Activated naive CD8-positive, alpha-beta T cell treated with anti-CD3 and anti-CD28 coated beads, Interleukin-2, amount 50 U/mL, for 24 hours (primary cell): ENCODE measurements at places on chromosomes 1 and 21.
A peak's percentile ranks its signal among the peaks of the same experiment; 100 is the strongest.

GRCh38 chr1:145980457-145980994 is 15.9 kb downstream of the TXNIP start:
- no peak for DNase-seq

GRCh38 chr1:3174487-3175247 is 105.7 kb downstream of the PRDM16 start:
- DNase-seq: no peak

DNA sequence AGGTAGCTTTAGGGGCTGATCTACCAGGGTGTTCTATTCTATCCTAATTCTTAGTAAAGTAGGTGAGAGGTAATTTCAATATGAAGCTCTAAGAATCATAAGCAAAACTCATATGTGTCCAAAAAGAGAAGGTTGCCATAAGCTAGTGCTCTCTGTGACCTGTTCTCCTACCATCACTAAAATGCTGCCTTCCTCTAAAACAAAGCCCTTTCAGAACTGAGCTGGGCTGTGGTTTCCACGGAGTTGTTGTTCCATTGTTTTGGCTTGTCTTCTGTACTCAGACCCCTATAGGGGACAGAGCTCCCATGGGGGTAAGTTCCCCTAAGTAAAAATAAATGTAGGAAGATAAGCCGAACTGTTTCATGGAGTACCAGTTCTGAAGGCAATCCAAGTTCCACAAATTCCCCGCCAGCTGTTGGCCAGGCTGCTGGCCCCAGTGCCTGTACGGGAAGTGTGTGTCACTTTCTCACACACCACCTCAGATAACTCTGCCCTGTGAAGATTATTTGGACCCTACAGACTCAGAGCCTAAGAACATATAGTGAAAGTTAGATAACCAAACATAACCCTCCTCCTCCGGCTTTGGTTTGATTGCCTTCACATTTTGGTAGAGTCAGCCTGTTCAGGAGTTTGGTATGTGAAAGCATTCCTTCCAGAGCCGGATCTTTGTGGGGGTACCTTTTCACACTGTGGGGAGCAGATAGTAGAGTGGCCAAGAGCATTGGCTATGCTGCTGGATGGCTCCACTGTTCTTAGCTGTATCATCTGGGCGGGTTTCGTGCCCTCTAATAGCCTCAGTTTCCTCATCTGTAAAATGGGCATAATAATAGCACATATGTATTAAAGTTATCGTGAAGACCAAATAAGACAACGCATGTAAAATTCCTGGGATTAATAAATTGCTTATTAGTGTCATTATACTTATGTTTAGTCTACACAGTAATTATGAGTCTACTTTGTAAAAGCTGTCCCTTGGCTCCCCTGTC is 10.8 kb downstream of the DPT start:
- no peak for DNase-seq

DNA sequence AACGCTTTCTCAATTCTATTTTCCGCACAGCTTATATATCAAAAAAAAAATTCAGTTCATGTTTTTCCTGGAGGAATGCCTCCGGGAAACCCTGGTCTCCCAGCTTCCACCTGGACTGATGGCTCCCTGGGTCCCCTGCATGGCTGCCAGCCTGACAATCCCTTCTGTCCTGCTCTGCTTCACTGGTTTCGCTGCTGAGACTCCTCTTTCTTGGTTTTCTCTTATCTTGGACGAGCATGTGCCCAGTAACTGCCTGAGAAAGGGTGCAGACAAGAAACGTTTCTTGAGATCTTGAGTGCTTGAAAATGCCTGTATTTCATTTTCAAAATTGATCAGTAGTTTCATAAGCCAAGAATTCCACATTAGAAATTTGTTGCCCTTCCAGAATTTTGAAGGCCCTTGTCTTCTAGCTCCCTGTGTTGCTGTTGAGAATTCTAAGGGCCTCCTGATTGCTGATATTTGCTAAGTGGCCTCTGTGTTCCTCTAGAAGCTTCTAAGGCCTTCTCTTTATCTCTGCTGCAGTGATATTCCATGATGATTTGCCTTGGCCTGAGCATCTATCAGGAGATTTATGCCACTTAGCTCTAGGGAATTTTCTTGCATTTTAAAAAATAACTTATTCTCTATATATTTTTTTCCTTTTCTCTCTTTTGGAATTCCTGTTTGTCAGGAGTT is 44.7 kb downstream of the ETS2 start:
- no peak for DNase-seq

DNA sequence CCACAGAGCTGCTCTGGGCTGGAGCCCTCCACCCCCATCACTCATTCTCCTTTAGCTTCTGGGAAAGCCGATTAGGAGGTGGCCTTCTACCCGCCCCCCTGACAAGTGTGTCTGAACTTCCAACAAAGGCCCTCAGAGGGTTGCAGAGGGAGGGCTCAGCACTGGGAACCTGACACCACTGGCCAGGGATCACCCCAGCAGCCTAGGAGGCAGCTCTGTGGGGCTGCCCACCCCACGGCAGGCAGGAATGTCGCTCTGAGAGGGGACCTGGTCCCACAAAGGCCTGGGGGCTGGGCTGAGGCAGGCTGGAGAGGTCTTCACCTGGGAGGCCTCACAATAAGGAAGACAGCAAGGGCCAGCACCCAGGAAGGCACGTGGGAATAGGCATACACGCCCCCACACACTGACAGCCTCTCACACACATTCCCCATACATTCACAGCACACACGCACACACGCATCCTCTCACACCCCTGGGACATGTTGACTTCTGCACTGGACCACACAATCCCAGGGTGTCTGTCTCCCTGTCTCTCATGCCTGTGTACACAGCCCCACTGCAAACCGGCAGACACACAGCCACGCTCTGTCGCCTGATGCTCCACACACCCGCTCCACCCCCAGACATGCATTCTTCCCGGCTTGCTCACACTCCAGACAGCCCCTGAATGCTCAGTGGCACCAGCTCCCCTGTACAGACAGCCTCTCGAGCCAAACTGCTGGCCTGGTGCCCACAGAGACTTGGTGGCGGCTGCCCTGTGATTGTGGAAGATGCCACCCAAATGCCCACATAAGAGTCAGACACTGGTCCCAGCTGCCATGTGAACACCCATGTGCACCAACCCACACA is 30.7 kb downstream of the DMBX1 start:
- no peak for DNase-seq

- peak; percentile 53 for DNase-seq
Measured at GRCh38 chr1:9909234-9910046, 629 bp downstream of the CTNNBIP1 start.

- DNase-seq: no peak
Measured at GRCh38 chr1:8312235-8313218, 5.4 kb upstream of the SLC45A1 start.

DNA sequence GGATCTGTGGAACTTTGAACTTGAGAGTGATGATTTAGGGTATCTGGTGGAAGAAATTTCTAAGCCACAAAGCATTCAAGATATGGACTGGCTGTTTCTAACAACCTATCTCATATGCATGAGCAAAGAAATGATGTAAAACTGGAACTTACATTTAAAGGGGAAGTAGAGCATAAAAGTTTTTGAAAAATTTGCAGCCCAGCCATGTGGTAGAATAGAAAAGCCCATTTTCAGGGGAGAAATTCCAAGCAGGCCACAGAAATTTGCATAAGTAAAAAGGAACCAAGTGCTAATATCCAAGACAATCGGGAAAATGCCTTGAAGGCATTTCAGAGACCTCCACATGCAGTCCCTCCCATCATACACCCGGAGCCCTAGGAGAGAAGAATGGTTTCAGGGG is 15.7 kb downstream of the RIIAD1 start:
- no peak for DNase-seq

- no peak for DNase-seq
Measured at GRCh38 chr1:203331224-203331623, 19.7 kb downstream of the FMOD start.

GRCh38 chr1:99227056-99227897 is 37.0 kb upstream of the PLPPR4 start:
- DNase-seq: no peak

- DNase-seq: no peak
Measured at GRCh38 chr21:33208534-33208933, 21.2 kb upstream of the IFNAR2 start.

- no peak for DNase-seq
Measured at GRCh38 chr1:176626572-176627061, 163.6 kb downstream of the PAPPA2 start.

DNA sequence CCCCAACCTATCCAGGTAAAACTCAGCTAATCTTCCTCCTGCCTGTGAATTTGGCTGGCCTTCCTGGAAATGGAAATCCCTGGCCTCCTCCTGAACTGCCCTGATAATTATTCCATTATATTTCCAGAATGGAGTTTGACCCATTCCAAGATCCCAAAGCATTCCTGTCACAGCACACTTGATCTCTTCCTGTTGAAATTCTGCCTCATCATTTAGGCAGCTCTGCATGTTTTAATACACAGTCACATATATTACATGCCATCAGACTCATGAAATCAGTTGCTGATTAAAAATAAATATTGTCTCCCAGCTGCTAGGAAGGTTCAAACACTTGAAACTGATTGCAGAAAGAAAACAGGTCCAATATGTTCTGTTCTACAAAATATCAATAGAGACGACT is 148.2 kb upstream of the PALMD start:
- DNase-seq: no peak

DNA sequence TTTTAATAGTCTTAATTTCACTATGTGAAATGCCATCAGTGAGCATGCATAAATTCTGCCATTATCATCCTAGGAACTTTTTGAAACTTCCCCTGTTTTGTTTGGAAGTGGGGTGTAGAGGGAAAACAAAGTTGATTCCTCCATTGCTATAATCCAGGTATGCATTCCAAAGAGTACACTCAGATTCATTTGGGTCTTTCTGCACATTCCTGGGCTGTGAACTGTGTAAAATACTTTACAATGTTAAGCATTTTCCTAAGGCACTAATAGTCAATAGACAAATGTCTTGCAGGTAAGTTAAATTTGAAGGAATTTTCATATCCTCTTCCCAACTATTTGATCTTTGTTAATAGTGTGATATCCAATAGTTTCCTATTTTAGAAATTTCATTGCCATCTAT is 36.2 kb downstream of the SGIP1 start:
- DNase-seq: no peak

GRCh38 chr1:160400223-160400645 is at the start of gene VANGL2:
Gene VANGL2 (plus strand): TSS chr1:160400564. CDS start chr1:160415838, 15,274 bp downstream.
- peak; percentile 65 for DNase-seq

GRCh38 chr1:209048941-209049669 is 534.4 kb upstream of the CAMK1G start:
- no peak for DNase-seq

DNA sequence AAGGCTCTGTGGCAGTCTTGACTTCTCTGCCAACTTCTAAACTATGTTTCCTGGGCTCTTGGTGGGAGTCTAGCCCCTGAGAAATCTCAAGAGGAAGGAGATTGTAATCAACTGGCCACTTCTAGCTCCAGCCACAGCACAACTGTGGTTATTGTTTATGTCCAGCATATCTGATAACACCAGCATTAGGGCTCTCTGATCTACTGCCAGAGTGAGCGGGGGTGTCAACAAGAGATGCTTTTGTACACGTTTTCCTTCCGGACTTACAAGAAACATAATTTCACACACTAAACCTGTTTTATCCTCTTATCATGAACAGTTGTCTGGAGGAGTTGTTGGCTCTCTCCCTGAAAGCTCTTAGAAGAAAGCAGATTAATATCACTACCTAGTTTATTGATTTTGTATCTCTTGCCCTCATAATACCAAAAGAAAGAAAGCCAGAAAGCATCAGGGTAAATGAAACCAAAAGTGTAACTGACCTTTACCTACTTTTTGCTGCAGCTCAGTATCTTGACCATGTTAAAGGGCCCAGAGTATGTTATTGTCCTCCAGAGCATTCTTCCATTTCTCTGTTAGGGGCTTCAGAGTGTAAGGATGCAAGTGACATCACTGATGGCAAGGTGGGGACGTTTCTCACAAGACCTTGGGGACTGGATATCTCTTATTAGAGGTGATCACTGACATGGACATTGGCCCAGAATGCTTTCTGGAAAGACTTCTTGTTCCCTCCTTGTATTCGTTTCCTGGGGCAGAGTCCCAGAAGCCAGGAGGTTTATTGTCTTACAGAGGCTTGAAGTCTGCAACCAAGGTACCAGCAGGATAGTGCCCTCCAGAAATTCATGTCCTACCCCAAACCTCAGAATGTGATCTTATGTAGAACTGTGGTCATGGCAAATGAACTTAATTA is 9.6 kb upstream of the SH2D1B start:
- no peak for DNase-seq

GRCh38 chr1:227781314-227781930 is 34.1 kb upstream of the PRSS38 start:
- DNase-seq: no peak

- no peak for DNase-seq
Measured at GRCh38 chr1:9904596-9904995, 5.5 kb downstream of the CTNNBIP1 start.

DNA sequence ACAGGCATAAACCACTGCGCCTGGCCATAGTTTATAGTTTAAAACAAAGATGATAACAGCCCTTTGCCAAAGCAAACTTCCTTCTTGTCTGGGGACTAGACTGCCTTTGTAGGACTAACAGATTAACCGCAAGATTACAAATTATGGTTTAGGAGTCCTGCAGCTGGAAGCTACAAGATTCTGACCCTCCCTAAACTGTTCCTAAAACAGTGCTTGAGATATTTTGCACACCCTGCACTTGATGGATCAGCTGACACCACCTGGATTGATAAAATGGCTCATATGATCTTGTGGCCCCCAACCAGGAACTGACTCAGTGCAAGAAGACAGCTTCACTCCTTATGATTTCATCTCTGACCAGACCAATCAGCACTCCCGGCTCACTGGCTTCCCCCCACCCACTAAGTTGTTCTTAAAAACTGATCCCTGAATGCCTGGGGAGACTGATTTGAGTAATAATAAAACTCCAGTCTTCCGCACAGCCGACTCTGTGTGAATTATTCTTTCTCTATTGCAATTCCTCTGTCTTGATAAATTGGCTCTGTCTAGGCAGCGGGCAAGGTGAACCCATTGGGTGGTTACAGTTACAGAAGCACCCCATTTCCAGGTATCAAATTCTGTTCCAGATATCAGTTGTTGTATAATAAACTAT is 13.8 kb upstream of the RNF11 start:
- DNase-seq: no peak

DNA sequence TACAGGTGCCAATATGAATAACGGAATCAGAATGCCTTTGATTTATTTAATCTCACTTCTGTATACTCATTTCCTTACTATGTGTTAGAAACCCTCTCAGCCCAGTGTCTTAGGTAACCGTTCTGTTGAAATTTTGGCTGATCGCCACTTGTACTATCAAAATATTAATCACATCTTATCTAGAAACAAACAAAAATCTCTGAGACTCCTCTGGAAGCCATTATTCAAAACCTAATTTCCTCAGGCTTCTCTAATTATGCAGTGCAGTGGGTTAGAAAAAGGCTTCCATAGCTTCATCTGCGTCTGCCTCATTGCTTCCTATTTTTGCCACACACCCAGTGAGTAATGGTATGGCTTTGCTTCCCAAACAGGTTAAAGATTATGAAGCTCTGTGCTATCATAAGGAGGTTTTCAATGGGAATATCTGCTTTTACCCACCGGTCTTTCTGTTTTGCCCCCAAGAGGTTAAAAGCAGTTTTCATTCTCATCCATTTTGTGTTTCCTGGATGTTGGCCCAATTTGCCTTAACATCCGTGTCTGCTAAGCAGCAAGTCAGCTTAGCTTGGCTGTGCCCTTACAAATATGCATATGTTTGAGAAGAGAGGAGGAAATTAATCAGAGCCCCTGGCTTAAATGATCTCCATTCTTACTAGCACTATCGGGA is 129.6 kb downstream of the RYR2 start:
- no peak for DNase-seq

GRCh38 chr1:180231506-180231921 is 1.4 kb downstream of the LHX4 start:
- peak; percentile 15 for DNase-seq

GRCh38 chr1:230979952-230980351 is 1.1 kb downstream of the ARV1 start:
- DNase-seq: no peak

- no peak for DNase-seq
Measured at GRCh38 chr1:87778896-87779295, 450.2 kb downstream of the LMO4 start.
